ENCODE measurements at places on chromosomes 13 and 19.

DNA sequence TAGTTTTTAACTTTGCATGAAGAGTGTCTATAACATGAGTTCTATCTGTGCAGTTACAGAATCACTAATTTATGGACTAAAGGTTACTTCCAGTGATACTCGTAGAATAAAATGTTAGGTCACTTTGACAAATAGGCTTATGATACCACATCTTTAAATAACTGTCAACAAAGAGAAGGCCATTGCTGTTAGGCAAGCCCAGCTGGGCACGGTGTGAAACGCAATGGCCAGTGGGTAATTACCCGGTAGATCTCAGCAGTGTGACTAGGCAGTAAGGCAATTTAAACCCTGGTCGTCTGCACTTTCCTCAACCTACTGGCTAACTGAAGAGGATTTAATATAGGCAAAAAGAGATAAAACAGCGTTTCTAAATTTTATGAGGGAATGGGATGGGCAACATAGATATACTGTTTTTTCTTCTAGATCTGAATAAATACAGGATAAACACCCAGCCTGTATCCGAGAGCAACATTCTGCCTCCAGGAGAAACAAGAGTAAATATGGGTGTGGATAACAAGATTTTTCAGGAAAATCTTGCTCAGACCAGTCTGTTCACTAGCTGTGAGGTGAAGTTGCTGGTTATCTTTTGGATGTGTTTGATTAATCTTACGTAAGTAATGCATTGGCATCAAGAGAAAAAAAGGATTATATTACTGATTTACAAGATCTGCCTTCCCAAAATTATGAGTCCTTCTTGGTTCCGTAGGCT is 631.3 kb downstream of the EFNB2 start:
- no peak for DNase-seq

DNA sequence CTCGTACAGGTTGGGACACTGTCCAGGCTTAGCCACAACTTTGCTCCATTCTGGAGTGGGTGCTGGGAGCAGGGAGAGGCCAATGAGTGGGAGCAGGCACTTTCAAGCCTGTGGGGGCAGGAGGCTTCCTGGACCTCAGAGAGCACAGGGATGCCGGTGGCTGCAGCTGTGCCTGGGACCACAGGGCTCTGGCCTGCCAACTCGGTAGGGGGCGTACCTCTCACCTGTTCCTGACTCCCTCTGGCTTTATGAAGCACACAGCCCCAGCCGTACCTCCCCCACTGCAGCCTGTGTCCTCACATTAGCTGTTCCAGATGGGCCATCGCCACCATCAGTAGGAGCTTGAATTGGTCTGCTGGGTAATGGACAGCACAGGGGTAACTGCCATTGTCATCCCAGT is 278.7 kb upstream of the KLHL1 start:
- no peak for DNase-seq

- no peak for DNase-seq
These were observed 327.9 kb downstream of the GPC6 start for GRCh38 chr13:93554514-93554913.

GRCh38 chr13:47397739-47398138 is 500.9 kb upstream of the HTR2A start:
- no peak for DNase-seq

GRCh38 chr19:16289594-16289993 is 35.0 kb upstream of the KLF2 start:
- no peak for DNase-seq

GRCh38 chr19:1780272-1780958 is 27.1 kb downstream of the ONECUT3 start:
- DNase-seq: no peak

DNA sequence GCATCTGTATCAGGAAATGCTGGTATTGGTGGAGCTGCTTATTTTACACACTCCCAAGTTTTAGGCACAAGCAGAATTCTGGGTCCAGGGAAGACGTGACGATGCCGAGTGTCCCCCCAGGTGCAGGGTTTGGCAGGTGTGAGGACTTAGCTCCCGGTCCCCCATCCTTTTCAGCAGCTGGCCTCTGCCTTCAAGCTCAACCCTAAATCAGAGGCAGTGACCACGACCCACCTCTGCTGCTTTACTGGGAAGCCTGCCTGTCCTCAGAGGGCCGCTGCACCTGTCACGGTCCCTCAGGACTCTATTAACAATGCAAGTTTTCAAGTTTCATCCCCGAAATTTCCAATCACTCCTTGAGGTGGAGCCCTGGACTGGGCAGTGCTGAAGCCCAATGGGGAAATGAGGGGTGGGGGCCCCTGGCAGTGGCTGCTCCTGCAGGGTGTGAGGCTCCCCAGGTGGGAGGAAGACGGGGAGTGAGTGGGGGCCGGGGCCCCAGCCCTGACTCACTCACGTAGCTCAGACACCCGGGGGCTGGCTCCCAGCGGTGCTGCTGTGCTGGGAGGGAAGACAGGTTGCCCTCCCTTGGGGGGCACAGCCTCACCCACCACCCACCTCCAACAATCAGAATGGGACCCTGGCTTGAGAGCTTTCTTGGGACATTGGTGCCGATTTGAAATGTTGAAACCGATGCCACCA is 92.6 kb upstream of the MCF2L start:
- DNase-seq: no peak
